ENCODE measurements at places on chromosomes 1 and 21. TPM values are rescaled to one million over a fixed set of nuclear protein-coding genes. Genes with fewer than 3 reads are reported as not detected.

- no peaks in the 10 kb centered on the region for H3K27me3 ChIP-seq
- H3K4me3 ChIP-seq, result no peak overlapping the region
- no peaks in the 10 kb centered on the region for H3K4me1 ChIP-seq
- DNase-seq, result no peak
- no peak overlapping the region for H3K27ac ChIP-seq
These were observed 25.1 kb upstream of the S100A11 start for GRCh38 chr1:152061952-152062351.

DNA sequence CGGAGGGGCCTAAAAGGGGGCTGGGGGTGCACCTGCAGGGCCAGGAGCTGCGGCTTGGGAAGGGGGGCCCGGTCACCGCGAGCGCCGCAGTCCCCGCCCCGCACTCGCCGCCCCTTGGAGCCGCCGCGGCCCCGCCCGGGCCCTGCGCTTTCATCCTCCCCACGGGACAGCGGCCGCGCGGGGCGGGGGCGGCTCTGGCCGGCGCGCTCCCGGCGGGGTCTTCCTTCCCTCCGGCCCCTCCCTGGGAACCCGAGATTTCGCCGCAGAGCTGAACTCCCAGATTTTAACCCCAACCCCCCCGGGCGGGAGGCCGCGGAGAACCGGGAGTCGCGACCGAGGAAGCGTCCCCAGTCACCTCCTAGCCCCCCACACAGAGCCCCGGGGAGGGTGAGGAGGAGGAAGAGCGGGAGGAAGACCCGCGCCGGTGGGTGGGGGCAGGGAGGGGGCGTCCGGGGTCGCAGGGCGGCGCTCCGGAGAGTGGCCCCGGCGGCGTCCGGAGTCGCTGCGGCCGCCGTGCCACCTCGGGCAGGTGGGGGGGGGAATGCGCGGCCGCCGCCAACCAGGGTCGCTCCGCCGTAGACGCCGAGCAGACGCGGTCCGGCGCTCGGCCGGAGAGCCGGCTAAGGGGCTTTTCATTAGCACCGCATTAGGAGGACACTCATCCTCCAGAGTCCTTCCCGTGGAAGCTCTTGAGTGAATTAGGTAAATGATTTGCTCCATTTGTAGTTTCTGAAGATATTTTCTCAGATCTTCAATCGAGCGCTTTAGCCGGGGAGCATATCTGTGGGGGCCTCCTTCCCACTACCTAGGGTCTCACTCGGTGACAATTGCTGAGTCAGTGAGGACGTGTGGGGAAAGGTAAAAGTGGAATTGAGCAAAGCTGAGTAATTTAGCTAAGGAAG lies 31.6 kb upstream of the NFIA start:
- peak overlapping the region; percentile 72 for H3K4me3 ChIP-seq
- no peaks in the 10 kb centered on the region for H3K27me3 ChIP-seq
- peak overlapping the region; percentile 71 for H3K27ac ChIP-seq

DNA sequence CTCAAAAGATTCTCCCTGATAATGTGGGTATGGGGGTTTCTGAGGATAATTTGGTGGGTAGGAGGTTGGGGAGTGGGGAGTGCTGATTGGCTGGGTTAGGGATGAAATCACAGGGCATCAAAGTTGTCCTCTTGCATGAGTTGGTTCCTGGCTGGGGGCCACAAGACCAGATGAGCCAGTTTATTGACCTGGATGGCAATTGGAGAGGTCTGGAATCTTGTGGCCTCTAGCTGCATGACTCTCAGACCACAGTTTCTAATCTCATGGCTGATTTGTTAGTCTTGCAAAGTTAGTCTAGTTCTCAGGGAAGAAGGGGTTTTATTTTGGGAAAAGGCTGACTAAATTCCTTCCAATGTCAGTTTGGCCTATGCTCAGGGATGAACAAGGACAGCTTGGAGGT lies 3.3 kb upstream of the GBP1 start:
- no peak overlapping the region for H3K27ac ChIP-seq
- no peak for DNase-seq
- H3K4me3 ChIP-seq, result no peak overlapping the region
- H3K27me3 ChIP-seq, result no peaks in the 10 kb centered on the region
- H3K4me1 ChIP-seq, result no peaks in the 10 kb centered on the region

GRCh38 chr1:241658081-241658793 lies 6.2 kb downstream of the WDR64 start:
- no peak overlapping the region for H3K4me3 ChIP-seq
- no peak overlapping the region for H3K27ac ChIP-seq
- no peaks in the 10 kb centered on the region for H3K27me3 ChIP-seq
- no peak for DNase-seq
- H3K4me1 ChIP-seq, result no peaks in the 10 kb centered on the region
- no peaks in the 10 kb centered on the region for H3K36me3 ChIP-seq

DNA sequence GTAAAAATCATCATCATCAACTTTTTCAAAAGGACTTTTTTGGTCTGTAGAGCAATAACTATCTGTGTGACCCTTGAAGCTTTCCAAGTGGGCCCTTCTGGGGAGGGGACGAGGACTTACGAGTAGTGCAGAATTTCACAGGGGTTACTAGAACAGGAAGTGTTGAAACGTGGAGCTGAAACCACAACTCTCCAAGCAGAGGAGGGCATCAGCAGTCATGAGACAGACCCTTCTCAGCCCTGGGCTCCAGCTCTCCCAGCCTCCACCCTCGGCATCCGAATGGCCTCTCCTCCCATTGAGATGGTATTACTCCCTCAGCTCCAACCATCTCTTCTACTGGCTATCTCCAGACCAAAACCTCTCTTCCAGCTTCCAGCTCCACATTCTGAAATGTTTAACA lies 3.6 kb downstream of the FAM89A start:
- DNase-seq, result no peak
- no peak overlapping the region for H3K27ac ChIP-seq
- no peaks in the 10 kb centered on the region for H3K4me1 ChIP-seq
- no peaks in the 10 kb centered on the region for H3K36me3 ChIP-seq
- H3K4me3 ChIP-seq, result no peak overlapping the region

GRCh38 chr1:218802799-218803198 lies 370.9 kb upstream of the LYPLAL1 start:
- no peaks in the 10 kb centered on the region for H3K4me1 ChIP-seq
- H3K27ac ChIP-seq, result no peak overlapping the region
- no peaks in the 10 kb centered on the region for H3K36me3 ChIP-seq

GRCh38 chr21:36788120-36788638 lies 89.3 kb downstream of the SIM2 start:
- no peaks in the 10 kb centered on the region for H3K36me3 ChIP-seq
- peak overlapping the region; percentile 39 for H3K4me3 ChIP-seq
- H3K4me1 ChIP-seq, result no peaks in the 10 kb centered on the region
- no peaks in the 10 kb centered on the region for H3K27me3 ChIP-seq

Gene CHAF1B
- 0.85 TPM for total RNA-seq

Gene RCSD1
- total RNA-seq, result 11.0 TPM

Gene MMEL1
- total RNA-seq, result 51.7 TPM

Gene CA14
- not detected for total RNA-seq

Gene ARPC5
- total RNA-seq, result 72.6 TPM

Gene SAMSN1
- 2.1 TPM for total RNA-seq

Gene PDZK1
- 188 TPM for total RNA-seq
